ENCODE measurements at places on chromosomes 2 and 18.

GRCh38 chr2:199216253-199216652 is 241.5 kb downstream of the SATB2 start:
- DNase-seq: no peak

GRCh38 chr18:36191286-36191685 is 4.0 kb downstream of the MOCOS start:
- DNase-seq: no peak

DNA sequence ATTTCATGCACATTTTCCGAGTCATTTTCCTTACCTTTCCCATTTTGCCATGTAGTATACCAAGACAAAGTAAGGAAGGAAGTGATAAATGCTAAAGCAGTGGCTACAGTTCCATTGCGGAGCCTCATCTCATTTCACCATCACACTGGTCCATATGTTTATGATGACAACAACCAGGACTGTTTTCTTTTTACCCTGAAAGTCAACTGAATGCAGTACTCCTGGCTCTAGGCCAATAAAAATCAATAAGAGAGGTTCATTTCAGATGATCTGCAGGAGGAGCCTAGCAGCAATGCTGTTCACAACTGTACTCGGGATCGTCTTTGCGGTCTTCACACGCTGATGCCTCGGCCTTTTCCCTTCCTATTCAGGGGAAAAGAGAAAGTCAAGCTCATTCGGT is 4.7 kb downstream of the MGAT4A start:
- DNase-seq: no peak

- no peak for DNase-seq
Observed at GRCh38 chr2:23788100-23788499, 138.8 kb downstream of the ATAD2B start.

GRCh38 chr2:201784563-201784962 is 3.8 kb upstream of the ALS2 start:
- no peak for DNase-seq

GRCh38 chr2:1569879-1570450 is 156.7 kb downstream of the TPO start:
- DNase-seq: no peak

- no peak for DNase-seq
Observed at GRCh38 chr2:70663411-70663810, 104.6 kb downstream of the ADD2 start.

DNA sequence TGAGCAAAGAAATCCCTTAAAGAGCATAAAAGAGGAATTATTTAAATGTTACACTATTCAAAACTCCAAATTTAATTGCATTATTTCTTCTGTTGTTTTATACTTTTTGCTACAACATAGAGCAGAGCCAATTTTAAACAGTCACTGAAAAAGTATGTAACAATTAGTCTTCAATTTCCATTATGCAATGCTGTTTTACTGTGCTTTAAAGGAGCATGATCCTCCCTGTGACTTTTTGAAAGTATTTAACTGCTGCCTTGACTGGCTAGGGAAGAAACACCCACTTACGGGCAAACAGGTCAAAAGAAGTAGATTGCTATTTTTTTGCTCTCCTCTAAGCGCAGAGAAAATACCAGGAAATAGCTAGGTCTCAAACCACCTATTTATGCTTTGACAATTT is 217.4 kb upstream of the GCFC2 start:
- DNase-seq: no peak

- DNase-seq: no peak
Observed at GRCh38 chr2:200618590-200619021, 32.8 kb downstream of the AOX1 start.

DNA sequence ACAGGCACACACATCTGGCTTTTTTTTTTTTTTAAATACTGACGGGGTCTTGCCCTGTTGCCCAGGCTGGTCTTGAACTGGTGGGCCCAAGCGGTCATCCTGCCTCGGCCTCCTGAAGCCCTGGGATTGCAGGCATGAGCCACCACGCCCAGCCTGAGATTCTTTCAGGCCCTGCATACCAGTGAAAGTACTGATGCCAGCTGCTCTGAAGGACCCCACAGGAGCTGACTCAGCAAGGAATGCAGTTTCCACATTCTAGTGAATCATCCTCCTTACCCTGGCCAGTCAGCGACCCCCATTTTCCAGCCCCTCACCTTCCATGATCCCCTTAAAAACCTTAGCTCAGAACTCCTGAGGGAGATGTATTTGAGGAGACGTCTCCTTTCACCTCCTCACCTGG is 5.8 kb upstream of the DTYMK start:
- DNase-seq: no peak

GRCh38 chr18:48009116-48009745 is 78.8 kb upstream of the SMAD2 start:
- no peak for DNase-seq

DNA sequence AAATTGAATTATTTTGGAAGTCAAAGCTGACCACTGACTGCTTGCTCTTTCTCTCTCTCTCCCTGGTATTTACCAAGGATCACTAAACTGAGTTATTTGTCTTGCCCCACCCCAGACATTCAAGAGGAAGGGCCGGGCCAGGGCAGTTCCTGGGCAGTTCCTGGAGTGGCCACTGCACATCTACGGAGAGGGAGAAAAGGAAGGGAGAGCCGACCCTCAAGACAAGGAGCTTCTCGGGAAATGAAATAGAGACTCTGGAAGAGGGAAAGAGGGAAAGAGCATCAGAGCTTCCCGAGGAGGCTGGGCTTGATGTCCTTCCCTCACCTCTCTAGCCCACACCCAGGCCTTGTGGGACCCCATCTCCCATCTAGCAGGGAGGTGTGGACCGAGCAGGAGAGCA is 83.1 kb downstream of the SEPTIN10 start:
- DNase-seq: no peak

DNA sequence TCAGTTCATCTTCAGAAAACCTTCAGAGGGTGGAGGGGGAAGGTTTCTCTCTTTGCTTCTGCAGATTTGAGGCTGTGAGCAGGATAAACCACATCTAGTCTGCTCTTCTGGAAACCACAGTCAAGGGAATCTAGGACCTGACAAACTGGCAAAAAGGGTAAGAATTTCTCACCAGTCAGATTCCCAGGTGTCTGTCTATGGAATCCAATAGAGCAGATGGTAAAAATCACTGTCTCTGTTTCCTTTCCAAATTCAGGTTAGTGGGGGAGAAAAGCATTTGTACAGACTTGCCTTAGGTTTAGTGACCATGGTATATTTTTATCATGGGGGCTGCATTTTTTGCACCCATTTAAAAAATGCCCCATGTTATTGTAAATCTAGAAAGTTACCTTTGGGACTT is 62.2 kb upstream of the POLE4 start:
- no peak for DNase-seq

DNA sequence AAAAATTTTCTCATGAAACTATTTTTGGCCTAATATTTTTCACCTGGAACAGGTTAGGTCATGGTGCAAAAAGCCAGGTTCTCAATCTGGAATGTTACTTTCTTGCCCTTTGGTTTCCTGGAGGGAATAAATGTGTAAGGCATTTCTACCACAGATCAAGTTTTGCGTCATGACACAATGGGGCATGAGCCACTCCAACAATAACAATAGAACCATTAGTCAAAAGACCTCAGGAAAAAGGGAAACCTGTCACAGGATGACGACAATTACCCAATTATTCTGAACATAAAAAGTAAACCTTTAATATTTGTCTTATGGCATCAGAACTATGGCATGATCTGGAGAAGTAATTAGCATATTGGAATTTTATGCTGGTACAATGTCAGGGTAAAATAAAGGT is 88.2 kb upstream of the HNRNPA3 start:
- DNase-seq: no peak

DNA sequence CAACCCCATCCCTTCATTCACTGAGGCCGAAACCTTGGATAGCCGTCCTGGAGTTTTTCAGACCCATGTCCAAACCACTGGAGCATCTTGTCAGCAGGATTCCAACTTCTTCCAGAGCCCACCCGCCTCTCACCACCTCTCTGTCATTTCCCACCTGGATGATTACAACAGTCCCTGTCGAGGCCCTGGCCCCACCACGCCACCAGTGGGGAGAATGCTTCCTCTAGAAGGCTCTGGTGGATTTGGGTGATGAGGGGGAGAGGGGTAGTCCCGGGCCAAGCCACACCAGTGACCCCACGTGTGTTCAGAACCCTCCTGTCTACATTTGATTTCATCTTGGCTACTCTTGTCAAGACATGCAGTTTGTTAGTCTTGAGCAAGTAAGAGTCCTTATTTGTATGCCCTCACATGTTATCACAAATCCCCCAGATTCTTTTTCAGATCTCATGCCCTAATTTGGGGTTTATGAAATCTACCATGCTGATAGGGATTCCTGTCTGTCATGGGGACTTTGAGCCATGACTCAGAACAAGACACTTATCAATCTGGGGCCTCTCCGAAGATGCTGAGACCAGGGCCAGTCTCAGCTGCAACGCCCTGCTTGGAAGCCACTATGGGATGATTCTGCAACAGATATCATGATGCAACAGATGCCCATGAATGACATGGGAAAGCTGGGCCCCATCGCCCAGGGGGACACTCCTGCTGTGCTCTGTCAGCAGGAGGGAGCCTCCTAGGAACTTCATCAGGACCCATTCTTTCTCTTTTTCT is 186.1 kb downstream of the ZFP36L2 start:
- no peak for DNase-seq

DNA sequence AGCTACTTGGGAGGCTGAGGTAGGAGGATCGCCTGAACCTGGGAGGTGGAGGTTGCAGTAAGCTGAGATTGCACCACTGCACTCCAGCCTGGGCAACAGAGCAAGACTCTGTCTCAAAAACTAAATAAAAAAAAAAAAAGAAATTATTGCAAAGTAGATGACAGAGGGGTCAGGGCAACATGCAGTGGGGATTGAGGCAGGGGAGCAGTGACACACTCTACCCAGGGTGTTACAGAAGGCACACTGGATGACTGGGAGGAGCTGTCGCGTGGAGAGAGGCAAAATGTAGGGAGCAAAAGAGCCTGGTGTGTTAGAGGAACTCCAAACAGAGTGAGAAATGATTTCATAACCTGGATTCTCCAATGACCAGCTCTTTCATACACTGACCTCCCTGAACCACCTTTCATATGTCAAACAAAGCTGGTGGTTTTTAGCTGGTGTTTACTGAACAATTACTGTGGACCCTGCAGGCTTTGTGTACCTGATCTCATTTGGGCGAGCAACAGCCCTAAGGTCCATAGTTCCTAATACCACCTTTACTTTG is 22.1 kb downstream of the FBXO41 start:
- DNase-seq: no peak

DNA sequence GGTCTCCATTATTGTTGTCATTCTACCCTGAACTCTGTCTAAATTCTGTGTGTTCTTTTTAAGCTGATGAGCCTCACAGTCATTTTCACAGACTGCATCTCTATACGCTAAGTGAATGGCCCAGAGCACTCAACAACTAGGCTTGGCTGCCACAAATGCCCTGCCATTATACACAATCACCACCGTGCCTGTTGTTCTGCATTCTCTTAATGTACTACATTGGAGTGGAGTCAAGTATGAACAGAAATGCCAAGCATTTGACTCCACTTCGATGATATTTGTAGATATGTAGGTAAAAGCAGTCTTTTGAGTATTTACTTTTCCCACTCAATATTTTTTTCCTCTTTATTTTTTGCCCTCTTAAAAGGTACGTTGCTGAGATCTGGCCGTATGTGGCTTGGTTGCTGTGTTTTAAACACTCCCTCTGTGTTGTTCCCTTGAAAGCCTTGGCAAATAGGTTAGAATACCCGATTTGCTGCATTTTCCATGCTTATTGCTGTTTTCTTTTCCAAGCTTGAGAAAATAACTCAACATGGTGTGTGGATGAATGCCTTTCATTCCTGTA is 36.2 kb upstream of the TMEFF2 start:
- no peak for DNase-seq

DNA sequence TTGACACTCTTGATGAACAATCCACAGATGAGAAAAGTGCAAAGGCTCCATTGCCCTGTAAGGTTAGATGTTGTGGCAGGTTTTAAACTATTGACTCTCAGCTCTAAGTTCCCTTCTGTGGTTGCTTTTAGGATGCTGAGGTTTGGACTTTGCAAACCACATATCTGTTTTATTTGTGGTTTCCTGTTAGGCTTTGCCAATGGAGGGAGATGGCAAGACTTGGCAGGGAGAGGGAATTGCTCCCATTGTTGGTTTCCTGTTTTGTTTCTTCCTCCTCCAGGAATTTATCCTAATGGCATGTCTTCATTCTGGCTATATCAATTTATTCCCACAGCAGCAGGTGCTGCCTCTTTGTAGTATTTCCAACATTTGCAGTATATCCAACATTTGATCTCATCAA is 772.3 kb downstream of the LRRTM4 start:
- DNase-seq: no peak

GRCh38 chr2:88737385-88737784 is 45.9 kb downstream of the RPIA start:
- DNase-seq: no peak

- DNase-seq: no peak
Observed at GRCh38 chr2:36559221-36559942, 38.6 kb downstream of the FEZ2 start.

DNA sequence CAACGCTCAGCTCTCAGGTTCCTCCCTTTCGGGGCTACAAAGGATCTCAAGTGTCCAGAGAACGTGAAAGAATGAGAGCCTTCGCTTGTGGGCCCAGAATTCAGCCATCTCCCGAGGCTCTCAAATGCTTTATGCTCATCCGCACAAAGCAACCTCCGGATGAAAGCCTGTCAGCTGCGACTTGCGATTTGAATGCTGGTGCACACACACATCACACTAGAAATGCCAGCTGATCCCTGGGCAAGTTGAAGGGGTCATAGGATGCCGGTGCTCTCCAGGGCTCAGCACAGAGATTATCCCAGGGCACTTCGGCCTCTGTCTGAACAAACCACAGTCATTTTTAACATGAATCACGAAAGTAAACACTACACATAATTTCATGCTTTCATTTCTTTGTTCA is 141.8 kb upstream of the MYT1L start:
- no peak for DNase-seq

DNA sequence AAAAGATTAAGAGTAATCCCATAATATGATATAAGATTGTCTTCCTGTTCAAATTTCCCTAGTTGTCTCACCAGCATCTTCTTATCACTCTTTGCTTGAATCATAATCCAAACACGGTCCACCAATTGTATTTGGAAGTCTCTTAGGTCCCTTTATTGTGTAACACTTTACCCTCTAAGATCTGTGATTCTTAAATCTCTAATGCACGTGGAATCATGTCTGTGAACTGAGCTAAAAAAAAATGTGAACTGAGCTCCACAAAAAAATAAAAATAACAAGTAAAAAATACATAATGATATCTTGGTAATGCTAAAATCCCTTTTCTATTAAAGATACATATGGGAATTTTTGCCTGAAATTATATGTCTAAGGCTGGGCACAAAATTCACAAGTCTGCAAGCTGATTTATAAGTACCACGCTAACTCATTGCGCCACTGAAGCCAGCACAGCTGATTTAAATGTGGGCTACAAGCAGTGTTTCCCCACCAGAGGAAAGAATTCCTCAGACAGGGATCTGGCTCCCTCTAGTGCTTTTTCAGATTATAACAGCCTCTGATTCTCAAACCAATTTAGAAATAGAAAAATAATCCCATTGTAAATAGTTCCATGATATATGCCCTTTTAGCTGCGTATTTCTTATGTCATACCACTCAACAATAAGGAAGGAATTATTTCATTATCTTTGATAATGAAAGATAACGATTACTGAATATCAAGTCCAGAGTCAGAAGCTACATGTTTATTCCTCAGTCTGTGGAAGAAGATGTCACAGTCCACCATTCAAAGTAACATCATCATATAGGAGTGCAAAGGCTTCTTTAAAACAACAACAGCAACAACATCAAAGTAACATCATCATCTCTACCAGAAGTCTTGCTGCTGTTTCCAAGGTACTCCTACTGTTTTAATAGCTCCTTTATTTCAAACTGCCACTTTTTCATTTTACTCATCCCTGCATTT is 22.9 kb downstream of the RBM43 start:
- DNase-seq: peak; percentile 26

Measured in glutamatergic neuron (in vitro differentiated cells).